ENCODE measurements at places on chromosomes 16 and 17.

GRCh38 chr16:4404247-4404966, 12.0 kb downstream of the CORO7 start:
- DNase-seq, result peak; percentile 12

DNA sequence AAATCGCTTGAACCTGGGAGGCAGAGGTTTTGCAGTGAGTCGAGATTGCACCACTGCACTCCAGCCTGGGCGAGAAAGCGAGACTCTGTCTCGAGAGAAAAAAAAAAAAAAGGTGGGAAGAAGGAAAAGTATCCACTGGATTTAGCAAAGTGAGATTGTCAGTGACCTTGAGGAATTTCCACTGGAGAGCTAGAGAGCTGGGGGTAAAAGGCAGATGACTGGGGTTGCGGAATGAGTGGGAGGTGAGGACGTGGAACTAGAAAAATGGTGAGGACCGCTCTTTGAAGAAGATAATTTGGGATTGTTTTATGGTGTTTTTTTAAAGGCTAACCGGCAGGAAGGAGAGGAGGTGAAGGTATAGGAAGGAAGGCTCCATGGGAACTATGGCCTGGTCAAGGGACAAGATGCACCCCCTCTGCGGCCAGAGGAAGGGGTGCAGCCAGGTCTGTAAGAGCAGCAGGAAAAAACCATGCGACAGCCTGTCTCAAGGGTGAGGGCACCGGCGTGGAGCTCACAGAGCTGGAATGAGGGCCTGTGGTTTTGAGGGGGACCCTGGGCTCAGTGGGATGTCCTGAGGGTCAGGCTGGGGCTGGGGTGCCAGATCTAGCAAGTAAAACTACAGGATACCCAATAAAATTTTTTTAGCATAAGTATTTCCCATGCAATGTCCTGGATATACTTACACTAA, 694 bp upstream of the MLST8 start:
- no peak for DNase-seq

GRCh38 chr17:45311401-45311759, 5.4 kb downstream of the MAP3K14 start:
- no peak for DNase-seq

DNA sequence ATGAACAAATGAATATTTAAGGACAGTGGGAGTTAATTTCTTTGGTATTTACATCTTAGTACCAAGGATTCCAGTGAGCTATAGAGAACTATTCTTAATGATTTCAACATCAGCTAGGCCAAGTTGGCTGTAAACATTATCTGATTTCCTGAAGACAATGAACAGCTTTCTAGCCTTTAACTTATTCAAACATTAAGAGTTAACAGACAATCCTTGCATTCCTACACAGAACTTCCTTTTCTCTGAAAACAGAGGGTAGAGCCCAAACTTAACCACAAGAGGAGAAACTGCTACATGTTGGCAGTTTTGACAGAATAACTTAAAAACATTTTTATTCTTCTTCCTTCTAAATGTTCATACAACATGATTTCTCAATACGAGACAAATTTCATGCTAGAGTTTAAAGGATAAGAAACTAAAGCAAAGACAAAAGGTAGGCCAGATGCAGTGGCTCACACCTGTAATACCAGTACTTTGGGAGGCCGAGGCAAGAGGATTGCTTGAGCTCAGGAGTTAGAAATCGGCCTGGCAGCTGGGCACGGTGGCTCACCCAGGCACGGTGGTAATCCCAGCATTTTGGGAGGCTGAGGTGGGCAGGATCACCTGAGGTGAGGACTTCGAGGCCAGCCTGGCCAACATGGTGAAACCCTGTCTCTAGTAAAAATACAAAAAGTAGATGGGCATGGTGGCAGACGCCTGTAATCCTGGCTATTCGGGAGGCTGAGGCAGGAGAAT, 4.4 kb downstream of the CRLF3 start:
- no peak for DNase-seq

Data from NCI-H2171 treated with DMSO at 0.1 percent for 48 hours (cell line).